ENCODE measurements at places on chromosomes 6 and 20.
A peak's percentile ranks its signal among the peaks of the same experiment; 100 is the strongest.

- DNase-seq, result peak; percentile 56
Observed at GRCh38 chr6:70369332-70369950, 43.9 kb upstream of the FAM135A start.

- no peak for DNase-seq
Observed at GRCh38 chr6:30793521-30794194, 49.3 kb upstream of the IER3 start.

GRCh38 chr20:35750611-35751010 lies 8.6 kb upstream of the RBM39 start:
- DNase-seq, result no peak

- DNase-seq, result no peak
Observed at GRCh38 chr6:31723245-31723979, at the start of gene MPIG6B. MPIG6B (plus strand) TSS chr6:31723373; CDS start chr6:31723384, 11 bp downstream.

- no peak for DNase-seq
Observed at GRCh38 chr6:32983964-32984621, 15.7 kb downstream of the BRD2 start.

DNA sequence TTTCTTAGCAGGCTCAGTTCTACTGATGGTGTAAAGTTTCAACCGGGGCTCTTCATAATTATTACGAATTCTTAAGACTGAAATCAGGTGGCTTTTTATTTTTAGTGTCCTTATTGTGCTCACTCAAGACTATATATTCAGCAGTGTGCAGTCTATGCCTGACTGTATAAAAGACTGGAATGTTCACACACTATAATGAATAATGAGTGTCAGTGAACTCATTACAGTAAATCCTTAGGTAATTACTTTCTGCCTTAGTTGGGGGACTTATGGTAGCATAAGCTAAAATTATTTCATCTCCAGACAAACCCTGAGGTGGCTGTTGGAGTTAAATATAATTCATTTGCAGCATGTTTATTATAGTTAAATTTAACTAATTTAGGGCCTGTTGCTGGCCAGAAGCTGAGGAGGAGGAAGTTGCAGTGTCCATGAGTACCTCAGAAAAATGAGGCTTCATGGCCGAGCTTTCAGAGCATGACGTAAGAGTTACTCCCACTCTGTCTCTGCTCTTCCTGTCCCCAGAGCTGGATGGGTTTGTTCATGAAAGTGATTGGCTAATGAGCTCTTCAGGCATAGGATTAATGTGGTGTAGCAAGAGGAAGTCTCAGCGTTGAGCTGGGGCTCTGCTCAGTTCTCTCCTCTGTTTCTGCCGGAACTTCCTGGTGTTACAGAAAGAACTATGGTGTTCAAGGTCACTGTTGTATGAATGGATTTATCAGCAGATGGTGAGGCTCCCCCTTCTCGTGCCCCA lies 335.7 kb downstream of the NRN1 start:
- DNase-seq, result no peak

GRCh38 chr6:68575765-68576439 lies 59.2 kb upstream of the ADGRB3 start:
- no peak for DNase-seq

DNA sequence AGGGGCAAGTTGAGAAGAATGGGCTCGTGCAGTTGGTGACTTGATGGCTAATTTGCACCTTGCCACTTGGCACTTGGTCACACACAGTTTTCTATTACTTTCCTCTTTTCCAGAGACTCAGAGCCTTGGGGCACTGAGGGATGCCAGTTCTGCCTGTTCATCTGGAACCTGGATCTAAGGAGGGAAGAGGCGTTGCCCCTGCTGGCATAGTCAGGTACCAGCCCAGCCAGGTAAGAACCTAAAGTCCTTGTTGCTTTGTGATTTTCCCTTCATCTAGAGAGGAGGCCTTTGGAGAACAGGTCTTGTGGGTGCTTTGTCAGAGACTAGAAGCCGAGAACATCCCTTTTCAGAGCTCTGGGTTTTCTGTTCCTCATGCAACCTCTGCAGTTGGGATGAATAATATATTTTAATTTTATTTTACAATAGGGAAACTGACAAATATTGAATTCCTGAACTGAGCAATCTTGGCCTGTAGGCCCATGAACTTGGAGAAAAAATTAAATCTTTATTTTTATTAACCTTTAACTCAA lies 11.4 kb downstream of the SYTL3 start:
- DNase-seq, result no peak

DNA sequence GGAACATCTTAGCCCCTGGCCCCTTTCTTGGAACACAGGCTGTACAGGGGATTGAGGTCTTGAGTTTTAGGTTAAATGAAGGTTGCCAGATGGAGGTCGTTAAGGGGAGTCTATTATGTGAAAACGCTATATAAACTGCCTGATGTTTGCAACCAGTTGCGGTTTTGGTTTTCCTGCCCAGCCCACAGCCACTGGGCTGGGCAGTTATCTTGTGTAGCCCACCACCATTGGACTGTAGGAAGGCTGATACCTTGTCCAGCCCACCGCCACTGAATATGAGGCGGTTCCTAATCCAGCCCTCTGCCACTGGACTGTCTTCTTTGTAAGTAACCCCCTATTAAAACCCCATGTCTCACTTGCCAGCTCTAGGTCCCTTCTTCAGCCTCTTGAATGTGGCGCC lies 42.3 kb upstream of the COL21A1 start:
- no peak for DNase-seq

- peak; percentile 42 for DNase-seq
Observed at GRCh38 chr20:17875981-17876385, 92.6 kb downstream of the SNX5 start.

- DNase-seq, result no peak
Observed at GRCh38 chr20:48722737-48723191, 105.0 kb downstream of the PREX1 start.

DNA sequence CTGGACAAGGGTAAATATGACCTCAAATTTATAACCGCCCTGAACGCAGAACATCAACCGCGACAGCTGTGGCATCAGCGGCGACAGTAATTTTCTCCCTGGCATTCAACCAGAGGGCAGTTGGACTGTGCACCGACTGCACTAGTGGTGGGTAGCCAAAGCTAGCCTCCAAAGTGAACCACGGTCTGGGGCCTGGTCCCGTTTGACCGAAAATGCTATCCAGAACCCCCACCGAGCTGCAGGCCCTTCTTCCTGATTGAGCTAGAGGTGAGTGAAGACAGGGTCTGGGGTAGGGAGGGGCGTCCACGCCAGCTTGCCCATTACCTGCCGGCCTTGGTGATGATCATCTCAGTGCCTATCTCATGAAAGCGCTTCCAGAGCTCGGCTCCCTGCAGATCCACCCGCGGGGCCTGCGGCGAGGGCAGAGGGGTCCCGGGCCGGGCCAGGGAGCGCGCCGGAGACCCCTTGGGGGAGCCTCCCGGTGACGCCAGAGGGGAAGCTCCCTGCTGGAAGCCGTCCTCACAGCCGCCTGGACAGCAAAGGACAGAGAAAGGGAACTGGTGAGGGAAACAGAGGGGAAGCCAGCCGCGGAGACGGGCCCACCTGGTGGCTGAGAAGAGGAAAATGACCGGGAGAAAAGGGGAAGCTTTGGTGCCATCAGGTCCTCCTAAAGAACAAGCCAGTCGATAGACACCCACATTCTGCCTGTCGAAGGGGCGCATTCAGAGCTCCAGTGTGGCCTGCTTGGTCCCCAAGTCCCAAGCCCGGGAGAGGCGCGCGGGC lies 2.0 kb downstream of the TBX18 start:
- no peak for DNase-seq

DNA sequence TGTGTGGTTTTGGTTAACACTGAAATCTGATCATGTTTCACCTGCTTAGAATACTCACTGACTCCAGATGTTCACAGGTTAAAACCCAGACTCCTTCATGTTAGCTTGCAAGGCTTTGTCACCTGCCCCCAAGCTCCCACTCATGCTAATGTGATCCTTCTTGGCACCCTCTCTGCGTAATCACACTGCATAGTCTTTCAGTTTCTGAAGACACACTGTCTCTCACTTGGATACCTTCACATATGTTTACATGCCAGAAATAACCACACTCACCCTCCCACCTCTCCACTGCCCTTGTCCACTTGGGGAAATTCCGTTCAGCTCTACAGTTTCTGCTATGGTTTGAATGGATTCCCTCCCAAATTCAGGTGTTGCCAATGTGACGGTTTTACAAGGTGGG lies 234.7 kb upstream of the SASH1 start:
- DNase-seq, result no peak

DNA sequence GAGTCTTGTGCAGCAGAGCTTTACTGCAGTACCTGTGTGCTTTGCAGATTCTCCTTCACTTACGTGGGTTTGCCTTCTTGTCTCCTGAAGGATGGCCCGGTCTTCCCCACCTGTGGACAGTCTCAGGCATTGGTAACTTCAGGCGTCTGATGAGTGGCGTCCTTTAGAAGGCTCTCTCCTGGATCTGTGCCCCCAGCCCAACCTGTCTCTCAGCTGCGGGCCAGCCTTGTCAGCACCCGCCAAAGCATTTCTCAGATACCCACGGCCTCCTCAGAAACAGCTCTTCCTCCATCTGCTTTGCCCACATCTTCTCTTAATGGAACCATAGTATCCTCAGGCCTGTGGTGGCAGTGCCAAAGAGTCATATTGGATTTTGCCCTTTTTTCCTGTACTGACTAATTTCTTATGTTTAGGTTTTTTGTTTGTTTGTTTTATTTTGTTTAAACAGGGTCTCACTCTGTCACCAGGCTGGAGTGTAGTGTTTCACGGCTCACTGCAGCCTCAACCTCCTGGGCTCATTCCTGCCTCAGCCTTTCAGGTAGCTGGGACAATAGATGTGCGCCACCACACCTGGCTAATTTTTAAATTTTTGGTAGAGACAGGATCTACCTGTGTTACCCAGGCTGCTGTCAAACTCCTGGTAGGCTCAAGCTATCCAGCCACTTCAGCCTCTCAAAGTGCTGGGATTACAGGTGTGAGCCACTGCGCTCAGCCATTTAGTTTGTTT lies 96.6 kb downstream of the ARID1B start:
- no peak for DNase-seq

GRCh38 chr20:64196847-64197306 lies 32.6 kb downstream of the MYT1 start:
- no peak for DNase-seq

GRCh38 chr6:159892053-159892452 lies 1.3 kb downstream of the MAS1 start:
- no peak for DNase-seq

- no peak for DNase-seq
Observed at GRCh38 chr6:158457616-158458278, 102.1 kb upstream of the TMEM181 start.

- no peak for DNase-seq
Observed at GRCh38 chr6:14046476-14047068, 71.0 kb upstream of the CD83 start.

DNA sequence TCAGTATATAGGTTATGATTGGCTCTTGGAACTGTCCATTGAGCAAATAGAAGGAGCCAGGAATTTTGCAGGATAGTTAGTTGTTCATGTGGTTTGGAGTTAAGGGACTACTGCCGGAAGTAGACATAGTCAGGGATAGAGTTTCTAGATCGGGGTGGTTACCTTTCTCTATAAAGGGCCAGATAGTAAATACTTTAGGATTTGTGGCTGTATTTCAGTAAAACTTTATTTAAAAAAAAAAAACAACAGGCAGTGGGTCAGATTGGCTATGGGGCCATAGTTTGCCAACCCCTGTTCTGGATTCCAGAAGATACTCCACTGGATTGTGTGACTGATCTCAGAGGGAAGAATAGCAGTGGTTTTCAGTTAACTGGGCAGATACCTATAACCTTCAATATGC lies 489.3 kb upstream of the SOX4 start:
- no peak for DNase-seq

DNA sequence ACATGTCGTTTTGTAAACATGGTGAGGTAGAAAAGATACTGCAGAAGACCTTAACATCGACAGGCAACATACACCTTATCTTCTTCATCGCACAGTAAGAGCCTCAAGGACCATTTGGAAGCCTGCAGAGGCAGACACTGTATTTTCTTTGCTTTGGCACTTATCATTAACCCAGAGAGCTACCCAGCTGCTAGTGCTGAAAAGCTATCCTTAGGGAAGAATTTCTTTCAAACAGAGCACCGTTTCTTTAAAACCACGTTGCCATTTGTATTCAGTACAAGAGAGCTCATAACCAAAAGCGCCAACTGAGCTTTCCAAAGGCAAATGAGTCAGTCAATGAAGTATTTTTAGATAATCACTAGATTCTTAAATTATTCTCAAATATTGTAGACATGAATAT lies 306.6 kb downstream of the EPM2A start:
- no peak for DNase-seq

- DNase-seq, result no peak
Observed at GRCh38 chr6:105641504-105641903, 238.6 kb upstream of the PREP start.

DNA sequence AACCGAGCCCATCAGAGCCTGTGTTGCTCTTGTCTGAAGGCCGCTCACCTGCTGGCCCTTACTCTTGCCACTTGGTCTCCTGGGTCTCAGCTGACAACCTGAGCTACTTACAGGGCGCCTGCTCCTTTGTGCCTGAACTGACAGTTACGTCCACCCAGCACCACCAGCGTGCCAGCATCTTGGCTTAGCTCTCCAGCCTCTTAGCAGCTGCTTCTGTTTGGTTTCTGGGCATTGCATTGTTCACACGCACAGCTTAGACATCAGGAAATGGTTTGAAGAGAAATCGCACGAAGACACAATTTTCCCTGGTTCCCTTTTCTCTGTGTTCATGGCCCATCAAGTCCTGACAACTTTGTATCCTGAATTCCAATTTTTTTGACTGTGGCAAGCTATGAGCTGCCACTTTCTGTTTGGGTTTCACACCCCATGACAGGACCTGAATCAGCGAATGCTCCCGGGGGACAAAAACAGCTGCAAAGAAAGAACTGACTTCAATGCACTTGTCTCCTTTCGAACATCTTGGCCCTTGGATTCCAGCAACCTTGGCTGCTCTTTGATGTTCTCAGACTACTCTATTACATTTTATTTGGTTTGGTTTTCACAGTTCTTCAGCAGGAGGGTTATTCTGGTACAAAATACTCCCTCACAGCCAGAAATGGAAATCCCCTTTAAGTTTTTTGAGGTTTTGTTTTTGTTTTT lies 45.2 kb upstream of the LY86 start:
- no peak for DNase-seq

- no peak for DNase-seq
Observed at GRCh38 chr6:75693534-75693933, 55.5 kb upstream of the MYO6 start.

- DNase-seq, result no peak
Observed at GRCh38 chr6:28953039-28953584, 29.3 kb upstream of the TRIM27 start.

GRCh38 chr6:17874753-17875152 lies 112.7 kb downstream of the KIF13A start:
- DNase-seq, result no peak

- DNase-seq, result no peak
Observed at GRCh38 chr20:31816221-31816620, 2.9 kb upstream of the MYLK2 start.

- DNase-seq, result no peak
Observed at GRCh38 chr6:144131248-144131709, 19.0 kb upstream of the STX11 start.

GRCh38 chr20:19864130-19864529 lies 106.1 kb downstream of the RIN2 start:
- no peak for DNase-seq

DNA sequence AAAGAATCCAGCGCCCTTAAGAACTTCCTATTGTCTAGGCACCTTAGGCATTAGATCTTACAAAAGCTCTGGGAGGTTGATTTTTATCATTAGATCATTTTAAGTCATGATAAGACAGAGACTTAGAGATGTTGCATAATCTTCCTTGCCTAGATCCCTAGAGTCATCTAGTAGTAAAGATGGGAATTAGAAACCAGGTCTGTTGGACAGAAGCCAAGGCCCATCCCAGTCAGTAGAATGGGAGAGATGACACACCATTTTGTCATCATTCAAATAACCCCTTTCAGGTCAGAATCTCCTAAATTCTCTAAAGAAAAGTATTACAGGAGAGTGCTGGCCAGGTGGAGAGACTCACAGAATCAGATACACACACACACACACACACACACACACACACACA lies 579.1 kb downstream of the BMP2 start:
- no peak for DNase-seq

Measured in ovary (tissue), 10 donors.